ENCODE measurements at places on chromosomes 6 and 20.

GRCh38 chr6:89482126-89482525 lies 49.2 kb downstream of the ANKRD6 start:
- DNase-seq: no peak

GRCh38 chr6:7542065-7542873 lies 798 bp downstream of the DSP start:
- no peak for DNase-seq

- no peak for DNase-seq
These were observed 11.8 kb downstream of the FAM110A start for GRCh38 chr20:845226-845868.

GRCh38 chr20:5090191-5090590 lies 29.6 kb downstream of the PCNA start:
- DNase-seq: peak; percentile 62

GRCh38 chr20:64045346-64046011 lies 4.0 kb downstream of the SOX18 start:
- DNase-seq: no peak

DNA sequence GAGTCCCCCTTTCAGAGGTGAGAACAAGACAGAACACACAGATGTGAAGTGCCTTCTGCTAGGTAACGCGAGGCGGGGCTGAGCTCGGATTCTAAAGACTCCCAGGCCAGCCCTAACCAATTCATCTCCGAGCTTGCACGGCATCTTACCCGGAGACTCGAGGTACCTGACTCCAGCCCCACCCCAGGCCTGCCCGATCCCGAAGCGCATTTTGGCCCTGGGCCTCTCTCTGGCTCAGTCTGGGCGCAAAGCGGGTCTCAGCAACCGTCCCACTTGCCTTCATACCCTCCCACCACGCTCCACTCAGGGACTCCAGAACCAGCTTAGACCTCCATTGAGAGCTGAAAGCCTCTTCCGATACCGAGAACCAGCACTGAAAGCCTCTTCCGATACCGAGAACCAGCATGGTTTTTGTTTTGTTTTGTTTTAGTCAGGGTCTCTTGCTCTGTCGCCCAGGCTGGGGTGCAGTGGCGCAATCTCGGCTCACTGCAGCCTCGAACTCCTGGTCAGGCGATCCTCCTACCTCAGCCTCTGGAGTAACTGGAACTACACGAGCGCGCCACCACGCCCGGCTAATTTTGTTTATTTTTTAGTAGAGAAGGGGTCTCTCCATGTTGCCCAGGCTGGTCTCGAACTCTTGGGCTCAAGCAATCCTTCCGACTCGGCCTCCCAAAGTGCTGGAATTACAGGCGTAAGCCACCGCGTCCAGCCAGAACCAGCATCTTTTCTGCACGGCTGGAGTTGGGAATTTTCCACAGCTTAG lies 557 bp upstream of the DYNLRB1 start:
- peak; percentile 57 for DNase-seq

- DNase-seq: peak; percentile 49
These were observed at the start of gene NRSN1 for GRCh38 chr6:24125980-24126379. Gene NRSN1 (plus strand): TSS chr6:24126215. CDS start chr6:24134328, 8,113 bp downstream.

GRCh38 chr6:95777338-95777737 lies 200.0 kb downstream of the MANEA start:
- no peak for DNase-seq

DNA sequence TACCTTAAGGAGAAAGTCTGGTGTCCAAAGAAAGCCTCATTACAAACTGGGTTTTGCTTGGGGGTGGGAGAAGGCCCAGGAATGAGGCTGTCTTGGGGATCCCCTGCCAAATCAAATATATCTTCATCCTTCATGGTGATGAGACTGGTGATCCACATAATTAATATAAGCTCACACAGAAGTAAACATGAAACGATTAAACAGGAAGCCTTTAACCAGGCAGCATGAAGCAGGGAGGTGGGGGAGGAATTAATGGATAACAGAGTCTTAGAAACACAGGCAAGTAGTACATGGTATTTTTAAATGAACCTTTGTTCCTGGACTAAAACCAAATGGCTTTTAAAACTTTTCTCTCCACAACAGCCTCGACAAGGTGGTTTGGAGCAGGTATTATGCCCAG lies 437.5 kb downstream of the TFAP2A start:
- no peak for DNase-seq

DNA sequence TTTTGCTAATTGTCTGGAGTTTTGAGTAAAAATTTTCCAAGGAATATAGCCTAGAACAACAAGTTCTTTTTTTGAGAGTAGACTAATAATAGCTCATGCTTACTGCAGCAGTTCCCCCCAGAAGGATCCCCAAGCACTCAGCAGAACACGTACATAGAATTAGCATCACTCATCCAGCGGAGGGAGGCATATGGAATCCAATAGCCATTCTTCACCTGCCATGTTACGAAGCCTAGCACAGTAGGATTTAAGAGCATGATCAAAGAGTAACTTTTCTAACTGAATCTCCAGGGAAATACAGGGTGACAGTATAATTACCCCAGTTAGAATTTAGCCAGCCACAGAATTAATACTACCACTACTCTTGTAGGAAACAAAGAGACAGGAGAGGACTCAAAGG lies 511.7 kb upstream of the NOX3 start:
- no peak for DNase-seq

DNA sequence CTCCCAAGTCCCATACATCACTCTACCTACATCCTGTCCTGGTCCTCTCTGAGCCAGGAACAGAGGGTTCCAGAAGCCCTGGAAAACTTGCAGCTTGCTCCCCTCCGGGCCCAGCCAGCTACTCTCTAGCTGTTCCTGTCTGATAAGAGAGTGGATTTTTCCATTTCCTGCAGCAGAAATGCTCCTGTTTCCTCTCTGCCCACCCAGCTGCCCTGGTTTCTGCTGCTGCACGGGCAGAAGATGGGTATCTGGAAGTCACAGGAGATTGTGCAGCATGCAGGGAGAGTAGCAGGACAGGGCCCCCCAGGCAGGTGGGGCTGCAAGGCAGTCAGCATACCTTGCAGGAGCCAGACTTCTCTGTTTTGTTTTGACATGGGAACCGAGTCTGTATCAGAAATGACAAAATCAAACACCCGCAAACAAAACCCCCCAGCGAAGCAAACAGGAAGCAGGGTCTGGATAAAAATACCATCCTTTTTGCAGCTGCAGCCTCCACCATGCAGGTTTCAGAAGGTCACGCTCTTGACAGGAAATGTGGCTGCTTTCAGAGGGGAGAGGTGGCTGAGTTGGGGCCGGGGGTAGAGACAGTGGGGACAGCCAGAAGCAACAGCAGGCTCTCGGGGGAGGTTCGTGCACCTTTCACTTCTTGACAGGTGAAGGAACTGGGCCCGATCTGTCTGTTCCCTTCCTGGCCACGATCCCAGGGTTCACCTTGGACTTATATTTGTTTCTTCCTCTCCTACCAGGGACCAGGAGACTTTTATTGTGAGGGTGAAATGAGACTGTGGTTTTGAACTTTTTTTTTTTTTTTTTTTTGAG lies 50.8 kb upstream of the FAM83D start:
- no peak for DNase-seq

- peak; percentile 15 for DNase-seq
These were observed 24.1 kb upstream of the IPCEF1 start for GRCh38 chr6:154380741-154381140.

GRCh38 chr20:48064929-48065328 lies 279.6 kb upstream of the SULF2 start:
- DNase-seq: no peak

DNA sequence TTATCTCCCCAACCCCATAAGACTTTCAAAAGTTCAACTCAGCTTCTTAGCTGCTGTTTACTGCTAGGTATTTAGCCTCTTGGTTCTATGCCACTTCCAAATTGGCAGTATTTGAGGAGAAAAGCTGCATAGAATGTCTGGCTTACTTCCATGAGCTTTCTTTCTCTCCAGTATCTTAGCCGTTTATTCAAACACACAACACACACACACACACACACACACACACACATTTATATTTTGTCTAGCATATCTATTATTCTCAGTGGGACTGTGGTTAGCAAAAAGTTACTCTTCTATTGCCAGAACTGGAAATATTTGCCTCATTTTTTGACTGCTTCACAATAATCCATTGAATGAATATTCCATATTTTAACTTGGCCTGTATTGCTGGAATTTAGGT lies 634.2 kb upstream of the IMPG1 start:
- DNase-seq: no peak

- DNase-seq: no peak
These were observed 201.4 kb downstream of the PTPRT start for GRCh38 chr20:42988319-42988718.

GRCh38 chr6:49336514-49337131 lies 126.4 kb downstream of the MMUT start:
- DNase-seq: no peak

GRCh38 chr20:34920055-34920454 lies 35.6 kb downstream of the GSS start:
- peak; percentile 33 for DNase-seq

DNA sequence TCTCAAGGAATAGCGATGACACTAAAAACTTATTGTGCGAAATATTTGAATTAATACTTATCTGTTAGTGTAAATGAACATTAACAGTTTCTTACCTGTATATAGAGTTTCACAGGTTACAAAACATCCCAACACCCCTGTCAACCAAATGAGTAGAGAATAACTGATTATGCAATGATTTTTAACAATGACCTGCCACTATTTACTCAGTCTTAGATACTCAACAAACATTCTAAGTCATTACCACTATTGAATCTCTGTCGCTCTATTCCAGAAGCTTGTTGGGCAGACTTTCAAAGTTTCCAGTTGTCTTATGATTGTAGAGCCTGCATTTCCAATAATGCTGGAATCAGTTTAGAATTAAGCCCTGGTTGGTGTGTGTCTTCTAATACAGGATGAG lies 85.5 kb downstream of the RNF182 start:
- no peak for DNase-seq

- no peak for DNase-seq
These were observed 67.3 kb downstream of the FAM229B start for GRCh38 chr6:112154711-112155110.

DNA sequence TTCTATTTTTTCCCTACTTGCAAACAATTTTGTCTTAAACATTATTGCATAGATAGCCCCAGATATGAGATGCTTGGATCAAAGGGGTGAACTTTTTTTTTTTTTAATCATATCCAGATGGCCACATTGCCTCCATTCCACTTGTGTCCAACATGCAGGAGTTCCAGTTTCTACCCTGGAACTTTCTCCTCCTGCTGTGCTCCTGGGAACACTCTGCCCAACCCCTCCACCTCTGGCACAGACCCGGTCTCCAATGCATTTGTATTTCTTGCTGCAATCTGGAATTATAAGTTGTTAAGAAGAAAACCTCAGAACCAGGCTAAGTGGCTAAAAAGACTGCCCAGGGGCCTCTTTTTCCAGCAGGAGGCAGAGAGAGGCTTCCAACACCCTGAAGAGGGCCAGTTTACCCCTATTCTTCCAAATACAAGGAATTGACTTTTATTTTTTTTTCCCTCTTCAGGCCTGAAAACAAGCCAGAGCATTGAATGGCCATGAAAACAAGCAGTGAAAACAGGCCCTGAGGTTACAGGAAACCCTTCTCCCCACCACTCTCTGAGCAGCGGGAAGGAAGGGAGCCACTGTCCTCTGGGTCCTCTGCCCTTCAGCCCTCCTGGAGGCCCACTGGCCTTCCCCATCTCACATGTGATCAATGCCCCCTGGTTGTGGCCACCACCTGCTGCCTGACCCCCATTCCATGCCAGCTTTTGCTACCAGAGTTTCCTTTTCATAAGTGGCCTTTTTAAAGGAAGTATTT lies 44.3 kb downstream of the PDYN start:
- DNase-seq: no peak

GRCh38 chr20:14700639-14700960 lies 363.2 kb upstream of the FLRT3 start:
- DNase-seq: peak; percentile 22

- DNase-seq: no peak
These were observed 753 bp upstream of the PERP start for GRCh38 chr6:138107752-138108592.

GRCh38 chr6:87330961-87331360 lies 1.9 kb upstream of the GJB7 start:
- no peak for DNase-seq

- no peak for DNase-seq
These were observed 168.5 kb downstream of the CDC5L start for GRCh38 chr6:44556046-44556445.

- no peak for DNase-seq
These were observed 14.3 kb upstream of the FAM135A start for GRCh38 chr6:70398783-70399728.

DNA sequence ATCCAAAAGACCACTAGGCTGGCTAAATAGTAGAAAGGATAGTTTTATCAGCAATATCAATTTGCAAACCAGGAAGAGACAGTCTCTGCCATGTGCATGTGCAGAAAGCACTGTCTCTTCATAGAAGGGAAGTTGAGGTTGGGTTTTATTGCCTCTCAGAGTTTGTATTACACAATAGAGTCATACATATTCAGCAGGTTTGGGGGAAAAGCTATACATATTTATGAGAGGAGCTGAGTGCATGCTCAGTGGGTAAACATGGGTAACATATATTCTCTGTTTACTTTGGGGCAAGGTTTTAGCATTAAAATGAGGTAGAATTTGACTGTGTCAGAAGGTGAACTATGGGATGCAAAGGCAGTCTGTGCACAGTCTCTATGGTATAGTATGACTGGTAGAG lies 14.9 kb downstream of the TMEM170B start:
- DNase-seq: no peak

- DNase-seq: peak; percentile 51
These were observed 1.1 kb downstream of the SLC22A23 start for GRCh38 chr6:3455569-3456394.

DNA sequence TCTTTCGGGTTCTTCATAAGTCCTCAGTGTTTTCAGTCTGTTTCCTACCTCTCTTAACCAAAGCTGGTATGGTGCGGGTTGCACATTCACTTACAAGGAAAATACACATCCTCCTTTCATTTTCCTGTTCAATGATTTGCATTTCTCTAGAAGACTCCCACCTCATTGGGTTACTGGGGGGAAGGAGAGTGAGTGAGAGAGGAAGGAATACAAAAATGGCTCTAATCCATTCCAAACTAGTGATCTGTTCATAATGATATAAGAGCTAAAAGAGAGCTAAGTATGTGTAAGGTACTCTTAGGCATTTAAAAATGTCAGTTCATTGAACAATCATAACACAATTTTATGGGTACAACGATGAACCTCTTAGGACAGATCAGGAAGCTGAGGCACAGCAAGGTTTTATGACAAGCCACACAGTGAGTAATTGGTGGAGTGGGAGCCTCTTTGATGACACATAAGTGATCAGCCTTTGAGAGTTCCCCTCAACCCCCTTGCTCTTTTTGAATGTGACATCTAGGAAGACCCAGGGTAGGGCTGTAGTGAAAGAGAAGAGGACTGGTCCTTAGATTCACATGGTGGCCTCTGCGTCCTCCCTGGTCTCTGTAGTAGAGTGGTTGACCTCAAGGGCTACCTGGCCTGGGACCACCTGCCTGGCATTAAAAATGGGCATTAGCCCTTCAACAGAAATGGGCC lies 328.4 kb upstream of the SOX4 start:
- no peak for DNase-seq

Measured in Ammon's horn (tissue), 1 donor.